ENCODE measurements at places on chromosomes 6 and 20.
A peak's percentile ranks its signal among the peaks of the same experiment; 100 is the strongest.

DNA sequence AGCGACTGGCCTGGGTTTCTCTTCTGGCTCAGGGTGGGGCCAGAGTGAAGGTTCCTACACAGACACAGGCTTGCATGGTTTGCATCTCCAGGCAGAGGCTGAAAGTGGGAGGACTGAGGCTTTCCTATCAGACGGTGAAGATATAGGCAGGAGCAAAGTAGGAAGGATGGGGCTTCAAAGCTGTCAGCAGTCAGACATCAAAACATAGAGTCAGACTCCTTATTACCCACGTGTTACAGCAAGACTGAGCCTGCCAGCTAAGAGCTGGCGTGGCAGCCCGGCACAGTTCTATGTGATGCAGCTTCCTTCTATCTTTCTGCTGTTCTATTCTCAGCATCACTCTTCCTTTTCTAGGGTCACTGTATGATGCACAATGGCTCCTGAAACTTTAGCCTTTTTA lies 445.1 kb downstream of the DOK5 start:
- DNase-seq, result no peak

GRCh38 chr6:3451498-3451897 lies 5.4 kb downstream of the SLC22A23 start:
- DNase-seq, result peak; percentile 52

DNA sequence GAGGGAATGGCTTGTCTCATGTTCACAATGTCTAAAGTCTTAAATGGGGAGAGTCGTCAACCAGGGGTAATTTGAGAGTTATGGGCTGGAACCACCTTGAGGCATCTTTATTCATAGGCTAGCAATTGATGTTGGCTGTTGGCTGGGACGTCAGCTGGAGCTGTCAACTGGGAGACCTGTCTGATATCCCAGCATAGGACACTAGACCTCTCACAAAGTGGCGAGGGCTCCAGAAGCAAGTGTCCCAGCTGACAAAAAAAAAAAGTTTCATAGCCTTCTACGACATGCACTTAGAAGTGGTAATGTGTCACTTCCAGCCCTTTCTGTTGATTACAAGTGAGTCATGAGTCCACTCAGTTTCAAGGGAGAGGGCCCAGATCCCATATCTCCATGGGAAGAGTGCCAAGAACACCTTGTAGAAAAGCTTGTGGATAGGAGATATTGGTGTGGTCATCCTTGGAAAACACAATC lies 278.0 kb downstream of the ESR1 start:
- DNase-seq, result no peak

GRCh38 chr6:64847396-64847795 lies 859.6 kb downstream of the EYS start:
- no peak for DNase-seq

DNA sequence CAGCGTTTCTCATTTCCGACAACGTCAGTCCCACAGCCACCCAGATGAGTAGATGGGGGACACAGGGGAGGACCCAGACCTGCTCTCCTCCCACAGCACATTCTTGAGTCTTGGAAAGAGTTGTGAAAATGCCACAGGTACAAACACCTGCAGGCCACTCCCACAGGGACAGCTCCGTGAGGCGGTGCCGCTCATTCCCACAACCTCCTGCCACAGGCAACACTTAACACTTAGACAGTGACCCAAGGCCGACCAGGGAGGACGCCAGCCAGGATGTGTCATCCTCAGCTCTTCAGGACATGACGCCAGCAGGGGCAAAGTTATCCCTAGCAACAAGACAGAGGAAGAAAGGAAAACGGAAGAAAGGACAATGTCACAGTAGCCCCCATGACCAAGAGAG lies 22.9 kb upstream of the HLA-B start:
- no peak for DNase-seq

DNA sequence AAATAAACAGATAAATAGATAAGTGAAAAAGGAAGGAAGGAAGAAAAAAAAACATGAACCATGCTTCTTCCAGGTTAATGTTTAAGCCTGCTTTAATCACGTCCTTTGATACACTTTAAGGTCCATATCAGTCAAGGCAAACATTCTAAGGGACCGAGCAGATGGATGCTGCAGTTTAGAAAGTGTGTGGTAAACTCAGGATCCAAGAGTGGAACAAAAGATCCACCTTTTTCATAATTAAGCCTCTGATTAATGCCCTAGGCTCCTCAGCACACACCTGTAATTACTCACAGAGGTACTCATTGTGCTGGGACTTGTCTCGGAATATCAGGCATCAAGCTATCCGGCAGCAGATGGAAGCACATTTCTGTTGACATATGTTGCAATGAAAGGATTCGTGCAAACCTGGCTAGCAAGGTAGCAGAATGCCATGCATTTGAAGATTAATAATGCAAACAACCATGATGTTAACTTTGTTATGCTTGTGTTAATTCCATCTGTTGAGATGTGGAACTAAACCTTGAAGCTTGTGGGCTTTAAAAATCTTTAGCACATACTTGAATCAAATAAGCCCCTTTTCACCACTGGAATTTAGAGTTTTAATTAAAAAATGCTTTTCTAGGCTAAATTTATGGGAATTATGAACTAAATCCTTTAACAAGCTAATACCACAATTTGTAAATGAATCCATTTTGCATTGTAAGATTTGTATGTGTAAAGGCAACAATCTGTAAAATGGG lies 163.7 kb downstream of the RALGAPA2 start:
- DNase-seq, result no peak

DNA sequence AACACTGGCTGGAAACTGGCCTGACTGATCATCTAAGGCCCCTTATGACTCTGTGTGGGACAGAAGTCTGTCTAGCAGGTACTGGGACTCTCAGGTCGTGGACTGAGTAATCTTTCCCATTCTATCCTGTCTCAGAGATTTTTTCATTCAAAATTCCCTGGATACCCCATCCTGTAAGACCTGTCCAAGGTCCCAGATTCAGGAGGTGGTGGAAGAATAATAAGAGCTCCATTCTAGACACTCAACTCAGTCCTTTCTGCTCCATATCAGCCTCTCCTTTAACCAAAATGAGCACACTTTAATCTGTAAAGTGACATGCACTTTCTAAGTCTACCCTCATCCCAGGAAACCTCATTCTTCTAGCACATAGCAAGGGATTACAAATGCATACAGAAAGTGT lies 82.5 kb upstream of the MRPS10 start:
- no peak for DNase-seq

GRCh38 chr20:50694379-50695134 lies 3.2 kb upstream of the RIPOR3 start:
- DNase-seq, result no peak

DNA sequence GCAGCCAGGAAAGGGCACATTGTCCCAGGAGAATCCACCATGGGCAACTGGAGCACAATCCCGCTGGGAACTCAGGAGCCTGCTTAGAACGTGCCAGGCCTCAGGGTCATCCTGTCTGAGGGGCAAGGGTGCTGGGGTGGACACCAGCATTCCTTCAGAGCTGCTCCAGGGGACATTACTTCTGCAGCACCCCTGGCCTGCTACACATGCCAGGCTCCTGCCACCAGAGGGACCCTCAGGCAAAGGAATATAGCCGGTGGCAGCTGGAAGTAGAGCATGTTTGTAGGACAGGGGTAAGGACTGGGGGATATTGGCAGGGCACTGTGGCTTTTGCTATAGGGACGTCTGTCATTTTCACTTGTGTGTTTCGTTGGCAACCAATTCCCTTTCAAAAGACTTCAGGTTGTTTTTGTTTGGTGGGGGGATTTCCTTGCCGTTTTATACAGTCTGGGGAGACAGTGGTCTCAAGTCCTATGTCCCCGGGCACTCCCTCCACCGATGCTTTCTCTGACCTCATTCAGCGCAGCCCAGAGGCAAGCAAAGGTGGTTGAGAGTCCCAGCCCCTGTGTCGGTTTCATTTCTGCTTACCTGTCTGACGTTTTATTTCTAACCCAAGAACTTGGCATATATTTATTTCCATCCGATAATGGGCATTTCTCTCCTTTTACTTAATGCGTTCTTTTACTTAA lies 130.8 kb downstream of the JPH2 start:
- peak; percentile 78 for DNase-seq

GRCh38 chr20:13280609-13281324 lies 59.7 kb downstream of the ISM1 start:
- no peak for DNase-seq

DNA sequence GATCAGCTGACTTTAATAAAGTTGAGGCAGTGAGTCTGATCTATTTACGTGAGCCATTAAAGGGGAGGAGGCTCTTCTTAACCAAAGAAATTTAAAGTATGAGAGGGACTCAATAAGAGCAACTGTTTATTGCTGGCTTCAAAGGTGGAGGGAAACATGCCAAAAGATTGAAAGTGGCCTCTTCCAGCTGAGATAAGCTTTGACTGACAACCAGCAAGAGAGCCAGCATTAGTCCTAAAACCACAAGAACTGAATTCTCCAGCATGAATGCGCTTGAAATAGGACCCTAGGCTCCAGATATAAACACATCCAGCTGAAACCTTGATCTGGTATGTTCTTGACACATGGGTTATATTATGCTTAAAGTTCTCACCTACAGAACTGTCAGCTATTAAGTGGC lies 123.1 kb upstream of the GJE1 start:
- DNase-seq, result no peak

- DNase-seq, result no peak
Measured at GRCh38 chr6:1904466-1904799, 294.7 kb downstream of the FOXC1 start.

DNA sequence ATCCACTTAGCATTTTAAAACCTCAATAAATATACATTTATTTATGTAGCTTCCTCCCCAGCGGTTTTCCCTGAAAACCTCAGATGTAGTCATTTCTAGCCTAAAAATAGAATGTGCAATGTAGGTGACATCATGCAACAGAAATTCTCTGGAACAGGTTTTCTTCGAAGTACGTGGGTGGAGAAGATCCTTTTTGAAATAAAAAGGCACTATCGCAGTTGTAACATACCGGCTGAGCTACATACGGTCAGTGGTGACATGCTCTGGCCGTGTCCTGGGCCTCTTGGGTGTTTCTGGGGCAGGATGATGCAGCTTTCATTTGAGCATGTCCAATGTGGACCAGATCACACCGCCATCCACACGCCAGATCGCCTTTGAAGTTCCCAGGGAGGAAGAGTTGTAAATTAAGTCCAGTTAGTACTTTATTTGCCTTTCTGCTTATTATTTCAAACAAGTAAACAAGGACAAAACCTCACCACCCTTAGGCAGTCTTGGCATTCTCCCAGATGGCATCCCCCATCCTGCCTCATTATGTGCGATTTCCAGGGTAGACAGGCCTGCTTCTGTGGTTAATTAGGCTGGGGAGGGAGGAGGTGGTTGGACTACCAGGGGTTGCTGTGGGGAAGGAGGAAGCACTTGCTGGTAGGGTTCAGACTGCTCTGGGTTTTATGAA lies 109.5 kb upstream of the CLDN20 start:
- DNase-seq, result peak; percentile 45

- DNase-seq, result no peak
Measured at GRCh38 chr20:45850238-45850637, 7.0 kb downstream of the ACOT8 start.

DNA sequence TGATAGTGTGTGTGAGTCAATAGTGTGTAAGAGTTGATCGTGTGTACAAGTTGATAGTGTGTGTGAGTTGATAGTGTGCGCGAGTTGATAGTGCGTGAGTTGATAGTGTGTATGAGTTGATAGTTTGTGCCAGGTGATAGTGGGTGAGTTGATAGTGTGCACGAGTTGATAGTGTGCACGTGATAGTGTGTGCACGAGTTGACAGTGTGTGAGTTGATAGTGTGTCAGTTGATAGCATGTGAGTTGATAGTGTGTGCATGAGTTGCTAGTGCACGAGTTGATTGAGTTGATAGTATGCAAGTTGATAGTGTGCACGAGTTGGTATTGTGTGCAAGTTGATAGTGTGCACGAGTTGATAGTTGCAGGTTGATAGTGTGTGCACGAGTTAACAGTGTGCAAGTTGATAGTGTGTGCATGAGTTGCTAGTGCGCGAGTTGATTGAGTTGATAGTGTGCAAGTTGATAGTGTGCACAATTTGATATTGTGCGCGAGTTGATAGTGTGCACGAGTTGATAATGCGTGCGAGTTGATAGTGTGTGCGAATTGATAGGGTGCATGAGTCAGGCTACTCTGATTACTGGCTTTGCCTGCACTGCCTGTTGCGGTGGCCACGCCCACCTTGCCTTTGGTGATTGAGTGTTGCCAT lies 35.8 kb upstream of the IYD start:
- no peak for DNase-seq

DNA sequence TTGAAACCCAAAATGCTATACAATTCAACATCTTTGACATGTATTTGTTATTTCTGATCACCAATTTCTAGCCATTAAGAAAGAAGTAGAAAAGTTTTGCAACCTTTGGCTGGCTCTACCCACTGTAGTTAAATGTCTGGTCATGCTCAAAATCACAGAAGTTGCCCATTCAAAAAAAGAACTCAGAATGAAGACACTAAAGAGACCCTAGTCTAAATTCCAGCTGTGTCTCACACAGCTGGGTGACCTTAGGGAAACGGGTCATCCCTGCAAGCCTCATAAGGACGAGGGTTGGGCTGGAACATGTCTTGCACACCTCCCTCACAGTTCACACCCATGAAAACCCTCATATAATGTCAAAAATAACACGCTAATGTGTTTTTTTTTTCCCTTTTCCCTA lies 10.3 kb downstream of the FOXQ1 start:
- DNase-seq, result no peak

- no peak for DNase-seq
Measured at GRCh38 chr6:25359191-25359861, 80.2 kb downstream of the CARMIL1 start.

- DNase-seq, result no peak
Measured at GRCh38 chr6:11769244-11769643, 9.4 kb downstream of the ADTRP start.

GRCh38 chr6:25637960-25638434 lies 14.0 kb upstream of the SCGN start:
- DNase-seq, result peak; percentile 67

- DNase-seq, result no peak
Measured at GRCh38 chr20:824916-825315, 8.6 kb upstream of the FAM110A start.

DNA sequence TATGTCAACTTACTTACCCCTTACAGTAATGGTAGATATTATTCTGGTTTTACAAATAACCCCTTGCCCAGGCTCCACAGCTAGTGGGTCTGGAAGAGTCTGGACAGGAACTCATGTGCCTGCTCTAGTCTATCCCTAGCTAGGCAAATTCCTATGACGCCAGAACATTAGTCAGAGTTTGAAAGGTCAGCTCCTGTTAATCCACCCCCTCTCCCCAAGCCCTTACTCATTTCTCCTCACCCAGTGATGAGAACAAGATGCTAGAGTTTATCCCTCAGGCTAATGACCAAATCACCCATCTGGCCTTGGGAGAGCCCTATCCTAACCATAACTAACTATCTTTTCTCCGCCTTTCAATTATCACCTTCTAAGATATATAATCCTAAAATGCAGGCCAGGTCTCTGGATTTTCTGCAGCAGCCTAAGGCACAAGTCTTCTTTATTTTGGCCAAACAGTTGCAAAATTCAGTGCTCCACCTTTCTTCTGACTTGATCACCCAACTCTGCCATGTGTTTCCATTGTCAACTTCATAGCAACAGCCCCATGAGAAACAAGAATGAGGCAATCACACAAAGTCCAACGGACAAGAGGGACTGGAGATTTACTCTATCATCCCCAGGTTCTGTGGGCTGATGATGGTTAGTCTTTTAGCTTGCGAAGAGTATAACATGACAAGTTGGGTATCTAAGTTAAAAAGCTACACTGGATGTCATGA lies 113.3 kb downstream of the TASP1 start:
- peak; percentile 40 for DNase-seq

Measured in mesendoderm (in vitro differentiated cells).